Ovary (tissue), 10 donors: ENCODE measurements at places on chromosomes 11 and 22. TPM values are rescaled to one million over a fixed set of nuclear protein-coding genes. Genes with fewer than 3 reads are reported as not detected.

GRCh38 chr11:129828301-129828836, 12.7 kb downstream of the TMEM45B start:
- H3K27ac ChIP-seq, result no peak overlapping the region
- H3K4me1 ChIP-seq, result no peaks in the 10 kb centered on the region
- H3K4me3 ChIP-seq, result no peak overlapping the region
- H3K27me3 ChIP-seq, result no peaks in the 10 kb centered on the region
- no peaks in the 10 kb centered on the region for H3K36me3 ChIP-seq

PLEKHB1 gene
- total RNA-seq, result 10.3 TPM

GRCh38 chr11:81647374-81647773, 1086.3 kb downstream of the FAM181B start:
- H3K36me3 ChIP-seq, result no peaks in the 10 kb centered on the region
- H3K27ac ChIP-seq, result no peak overlapping the region
- no peak for DNase-seq

- no peak overlapping the region for H3K4me3 ChIP-seq
- no peaks in the 10 kb centered on the region for H3K27me3 ChIP-seq
- peak overlapping the region; percentile 55 for H3K27ac ChIP-seq
- no peak for DNase-seq
Measured at GRCh38 chr11:33930317-33931021, 38.6 kb upstream of the LMO2 start.

SELENOO gene
- total RNA-seq, result 27.0 TPM

- no peaks in the 10 kb centered on the region for H3K36me3 ChIP-seq
- no peaks in the 10 kb centered on the region for H3K27me3 ChIP-seq
- H3K4me3 ChIP-seq, result no peak overlapping the region
Measured at GRCh38 chr22:48224332-48224731, 1461.9 kb downstream of the TBC1D22A start.

GRCh38 chr22:31646186-31647019, 15.6 kb downstream of the PISD start:
- no peaks in the 10 kb centered on the region for H3K27me3 ChIP-seq
- no peak overlapping the region for H3K27ac ChIP-seq
- H3K36me3 ChIP-seq, result no peaks in the 10 kb centered on the region
- no peak for DNase-seq
- peaks cover 1% of the 10 kb centered on the region for H3K4me1 ChIP-seq
